ENCODE measurements at places on chromosomes 6 and 20. TPM values are rescaled to one million over a fixed set of nuclear protein-coding genes. Genes with fewer than 3 reads are reported as not detected.
A peak's percentile ranks its signal among the peaks of the same experiment; 100 is the strongest.

HLA-DQB2 gene
- total RNA-seq, result not detected

MAP3K7 gene
- total RNA-seq, result 29.9 TPM

LAMA5 gene
- total RNA-seq, result 0.90 TPM

SLC17A2 gene
- total RNA-seq, result not detected

RHAG gene
- not detected for total RNA-seq

NMBR gene
- not detected for total RNA-seq

C20orf173 gene
- not detected for total RNA-seq

C20orf144 gene
- under 0.01 TPM for total RNA-seq

BEND6 gene
- 10.6 TPM for total RNA-seq

- H3K4me3 ChIP-seq, result peak overlapping the region; percentile 37
- peaks cover 4% of the 10 kb centered on the region for H3K4me1 ChIP-seq
- H3K27ac ChIP-seq, result peak overlapping the region; percentile 21
- H3K36me3 ChIP-seq, result no peaks in the 10 kb centered on the region
These were observed 828 bp upstream of the SULF2 start for GRCh38 chr20:47785854-47786764.

- no peaks in the 10 kb centered on the region for H3K4me1 ChIP-seq
- no peak for DNase-seq
- H3K27ac ChIP-seq, result no peak overlapping the region
- no peaks in the 10 kb centered on the region for H3K36me3 ChIP-seq
These were observed 92.2 kb downstream of the CEP162 start for GRCh38 chr6:84135291-84135690.

GRCh38 chr20:45409521-45410272 is 1.6 kb downstream of the DBNDD2 start:
- H3K27me3 ChIP-seq, result no peaks in the 10 kb centered on the region
- H3K4me3 ChIP-seq, result no peak overlapping the region
- no peak for DNase-seq
- no peaks in the 10 kb centered on the region for H3K36me3 ChIP-seq
- H3K4me1 ChIP-seq, result peaks cover 4% of the 10 kb centered on the region

- peaks cover 2% of the 10 kb centered on the region for H3K27me3 ChIP-seq
- DNase-seq, result no peak
- H3K4me3 ChIP-seq, result peak overlapping the region; percentile 63
These were observed 661 bp downstream of the FNDC11 start for GRCh38 chr20:63554361-63555278.

- H3K36me3 ChIP-seq, result peaks cover 6% of the 10 kb centered on the region
- no peaks in the 10 kb centered on the region for H3K27me3 ChIP-seq
- peak overlapping the region; percentile 79 for H3K27ac ChIP-seq
- peaks cover 3% of the 10 kb centered on the region for H3K4me1 ChIP-seq
- H3K4me3 ChIP-seq, result peak overlapping the region; percentile 75
These were observed 35.4 kb upstream of the SYNCRIP start for GRCh38 chr6:85678026-85678601.

- DNase-seq, result no peak
- no peak overlapping the region for H3K27ac ChIP-seq
- H3K4me3 ChIP-seq, result no peak overlapping the region
These were observed 47.7 kb upstream of the TMEM244 start for GRCh38 chr6:129908858-129909257.

DNA sequence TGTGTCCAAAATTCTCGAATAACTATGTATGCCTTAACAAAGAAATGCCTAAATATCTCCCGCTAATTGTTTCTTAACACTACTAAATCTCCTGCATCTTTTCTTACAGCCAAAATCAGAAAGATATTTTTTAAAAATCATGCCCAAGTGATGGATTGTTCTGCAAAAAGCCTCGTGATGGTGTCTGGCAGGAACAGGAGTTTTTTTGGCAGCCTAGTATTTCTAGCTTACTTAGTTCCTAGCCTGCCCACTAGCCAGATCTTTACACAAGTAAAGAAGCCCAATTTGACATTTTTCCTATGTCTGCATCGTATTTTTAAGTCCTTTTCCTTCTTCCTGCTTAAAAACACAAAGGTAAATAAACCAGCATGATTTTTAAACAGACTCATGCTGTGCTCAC is 31.5 kb downstream of the SLC2A12 start:
- H3K4me1 ChIP-seq, result peaks cover under 1% of the 10 kb centered on the region
- H3K27ac ChIP-seq, result no peak overlapping the region
- no peak overlapping the region for H3K4me3 ChIP-seq
- DNase-seq, result no peak
- H3K36me3 ChIP-seq, result 0 out of 2 replicates have a peak, but pooled peaks cover 1% of the 10 kb centered on the region
- H3K27me3 ChIP-seq, result no peaks in the 10 kb centered on the region

- no peaks in the 10 kb centered on the region for H3K4me1 ChIP-seq
- H3K4me3 ChIP-seq, result no peak overlapping the region
- H3K27me3 ChIP-seq, result peaks cover 11% of the 10 kb centered on the region
- no peak overlapping the region for H3K27ac ChIP-seq
These were observed 4.2 kb downstream of the GSTA2 start for GRCh38 chr6:52759085-52759484.

GRCh38 chr6:73548458-73549446 is 27.9 kb upstream of the EEF1A1 start:
- H3K27ac ChIP-seq, result no peak overlapping the region
- H3K27me3 ChIP-seq, result no peaks in the 10 kb centered on the region
- no peaks in the 10 kb centered on the region for H3K4me1 ChIP-seq

GRCh38 chr6:43499028-43499815 is 10.9 kb downstream of the LRRC73 start:
- H3K4me1 ChIP-seq, result peaks cover 29% of the 10 kb centered on the region
- H3K36me3 ChIP-seq, result peaks cover 48% of the 10 kb centered on the region
- H3K27me3 ChIP-seq, result no peaks in the 10 kb centered on the region
- no peak overlapping the region for H3K27ac ChIP-seq

- no peaks in the 10 kb centered on the region for H3K36me3 ChIP-seq
- DNase-seq, result no peak
- no peaks in the 10 kb centered on the region for H3K27me3 ChIP-seq
- no peak overlapping the region for H3K27ac ChIP-seq
These were observed 363.1 kb upstream of the AGPAT4 start for GRCh38 chr6:161636882-161637430.

- H3K27ac ChIP-seq, result no peak overlapping the region
- no peaks in the 10 kb centered on the region for H3K27me3 ChIP-seq
- no peak overlapping the region for H3K4me3 ChIP-seq
- no peaks in the 10 kb centered on the region for H3K36me3 ChIP-seq
These were observed 217.0 kb downstream of the TBX18 start for GRCh38 chr6:84547341-84547801.

GRCh38 chr20:47973519-47974233 is 188.4 kb upstream of the SULF2 start:
- H3K4me3 ChIP-seq, result no peak overlapping the region
- no peaks in the 10 kb centered on the region for H3K36me3 ChIP-seq
- H3K27me3 ChIP-seq, result no peaks in the 10 kb centered on the region
- DNase-seq, result no peak
- H3K27ac ChIP-seq, result no peak overlapping the region

- H3K4me1 ChIP-seq, result peaks cover 4% of the 10 kb centered on the region
- H3K36me3 ChIP-seq, result no peaks in the 10 kb centered on the region
- no peak for DNase-seq
- no peaks in the 10 kb centered on the region for H3K27me3 ChIP-seq
These were observed 148.2 kb upstream of the CITED2 start for GRCh38 chr6:139522511-139523220.

- H3K27me3 ChIP-seq, result peaks cover 2% of the 10 kb centered on the region
- no peaks in the 10 kb centered on the region for H3K4me1 ChIP-seq
- no peak for DNase-seq
- no peak overlapping the region for H3K27ac ChIP-seq
- H3K4me3 ChIP-seq, result no peak overlapping the region
These were observed 110.1 kb upstream of the GPR6 start for GRCh38 chr6:109867970-109868358.

GRCh38 chr20:2754424-2754823 is 46.0 kb downstream of the CPXM1 start:
- no peak overlapping the region for H3K4me3 ChIP-seq
- H3K27me3 ChIP-seq, result peaks cover 51% of the 10 kb centered on the region
- DNase-seq, result no peak
- H3K27ac ChIP-seq, result no peak overlapping the region
- peaks cover 8% of the 10 kb centered on the region for H3K4me1 ChIP-seq
- H3K36me3 ChIP-seq, result no peaks in the 10 kb centered on the region

DNA sequence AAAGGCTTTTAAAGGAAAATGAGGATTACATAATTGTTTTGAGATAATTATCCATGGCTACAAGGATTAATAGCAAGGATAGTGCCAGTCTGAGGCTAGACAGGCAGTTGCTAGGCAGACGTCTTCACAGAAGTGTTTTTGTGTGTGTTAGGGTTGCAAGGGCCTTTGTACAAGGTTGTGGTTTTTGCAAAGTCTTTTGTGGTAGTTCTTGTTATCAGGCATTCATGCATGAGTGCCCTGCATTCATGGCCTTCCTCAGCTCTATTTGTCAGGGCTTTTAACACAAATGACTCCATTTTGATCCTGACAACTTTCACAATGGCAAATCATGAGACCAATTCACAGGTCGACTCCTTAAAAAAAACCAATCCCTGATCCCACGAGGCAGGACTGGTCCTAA is 68.1 kb upstream of the TXNDC5 start:
- no peak overlapping the region for H3K4me3 ChIP-seq
- H3K27me3 ChIP-seq, result no peaks in the 10 kb centered on the region
- DNase-seq, result no peak

GRCh38 chr6:127515234-127515793 is 3.8 kb downstream of the MTCL3 start:
- no peak for DNase-seq
- H3K36me3 ChIP-seq, result no peaks in the 10 kb centered on the region
- H3K4me3 ChIP-seq, result peak overlapping the region; percentile 74
- peaks cover 5% of the 10 kb centered on the region for H3K4me1 ChIP-seq
- H3K27ac ChIP-seq, result no peak overlapping the region

DNA sequence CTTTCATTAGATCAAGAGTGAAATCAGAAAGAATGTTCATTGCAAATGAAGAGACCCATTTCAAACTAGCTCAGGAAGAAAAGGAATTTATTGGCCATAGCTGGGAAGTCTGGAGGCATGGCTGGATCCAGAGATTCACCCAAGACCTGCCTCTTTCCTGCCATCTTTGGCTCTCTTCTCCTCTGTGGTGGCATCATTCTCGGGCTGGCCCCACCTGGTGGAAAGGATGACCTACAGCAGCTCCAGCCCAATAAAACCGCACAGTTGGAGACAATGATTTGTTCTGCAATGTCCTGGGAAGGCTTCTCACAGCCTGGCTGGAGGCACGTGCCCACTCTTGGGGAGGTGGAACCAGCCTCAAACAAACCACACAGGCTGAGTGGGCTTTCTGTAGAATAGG is 18.1 kb upstream of the FERMT1 start:
- H3K36me3 ChIP-seq, result no peaks in the 10 kb centered on the region
- H3K27ac ChIP-seq, result no peak overlapping the region
- no peak overlapping the region for H3K4me3 ChIP-seq
- H3K27me3 ChIP-seq, result peaks cover 2% of the 10 kb centered on the region

- H3K27me3 ChIP-seq, result no peaks in the 10 kb centered on the region
- no peak overlapping the region for H3K4me3 ChIP-seq
- H3K4me1 ChIP-seq, result peaks cover 38% of the 10 kb centered on the region
- H3K27ac ChIP-seq, result peak overlapping the region; percentile 95
These were observed 18.9 kb downstream of the CASS4 start for GRCh38 chr20:56430957-56431356.

- no peak for DNase-seq
- no peaks in the 10 kb centered on the region for H3K4me1 ChIP-seq
- peaks cover 25% of the 10 kb centered on the region for H3K27me3 ChIP-seq
- no peak overlapping the region for H3K27ac ChIP-seq
- H3K4me3 ChIP-seq, result no peak overlapping the region
These were observed 55.4 kb downstream of the CRYBG1 start for GRCh38 chr6:106415921-106416320.

- H3K36me3 ChIP-seq, result no peaks in the 10 kb centered on the region
- no peaks in the 10 kb centered on the region for H3K27me3 ChIP-seq
- H3K4me1 ChIP-seq, result no peaks in the 10 kb centered on the region
- no peak overlapping the region for H3K4me3 ChIP-seq
- peak; percentile 34 for DNase-seq
These were observed 361.2 kb downstream of the UTRN start for GRCh38 chr6:144646093-144647056.

- no peaks in the 10 kb centered on the region for H3K27me3 ChIP-seq
- H3K27ac ChIP-seq, result no peak overlapping the region
- peaks cover 4% of the 10 kb centered on the region for H3K4me1 ChIP-seq
- no peaks in the 10 kb centered on the region for H3K36me3 ChIP-seq
These were observed 64.6 kb downstream of the CAP2 start for GRCh38 chr6:17457956-17458355.

- no peaks in the 10 kb centered on the region for H3K36me3 ChIP-seq
- DNase-seq, result no peak
- H3K4me3 ChIP-seq, result no peak overlapping the region
- H3K27ac ChIP-seq, result no peak overlapping the region
- peaks cover 14% of the 10 kb centered on the region for H3K4me1 ChIP-seq
These were observed 84.7 kb upstream of the ADGRF1 start for GRCh38 chr6:47126647-47127391.

DNA sequence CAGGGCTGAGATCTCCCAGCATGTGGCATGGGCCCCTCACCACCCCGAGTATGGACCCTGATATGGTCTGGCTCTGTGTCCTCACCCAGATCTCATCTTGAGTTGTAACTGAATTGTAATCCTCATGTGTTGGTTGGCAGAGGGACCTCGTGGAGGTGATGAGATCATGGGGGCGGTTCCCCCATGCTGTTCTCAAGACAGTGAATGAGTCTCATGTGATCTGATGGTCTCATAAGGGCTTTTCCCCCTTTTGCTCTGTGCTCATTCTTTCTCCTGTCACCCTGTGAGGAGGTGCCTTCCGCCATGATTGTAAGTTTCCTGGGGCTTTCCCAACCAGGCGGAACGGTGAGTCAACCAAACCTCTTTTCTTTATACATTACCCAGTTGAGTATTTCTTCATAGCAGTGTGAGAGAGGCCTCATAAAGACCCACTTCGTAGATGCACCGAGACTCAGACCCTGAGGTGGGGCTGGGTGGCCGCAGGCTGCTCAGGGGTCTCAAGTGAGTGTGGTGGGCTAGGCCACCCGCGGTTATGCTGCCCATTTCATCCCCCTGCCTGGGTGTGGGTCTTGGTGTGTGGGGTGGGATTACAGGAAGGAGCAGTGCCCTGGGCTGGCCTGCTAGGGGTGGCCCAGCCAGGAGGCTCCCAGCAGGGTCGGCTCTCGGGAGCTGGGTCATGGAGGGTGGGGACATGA is 26.2 kb upstream of the GATA5 start:
- H3K36me3 ChIP-seq, result no peaks in the 10 kb centered on the region
- H3K27ac ChIP-seq, result no peak overlapping the region
- H3K4me3 ChIP-seq, result no peak overlapping the region
- peak; percentile 63 for DNase-seq
- H3K4me1 ChIP-seq, result no peaks in the 10 kb centered on the region

DNA sequence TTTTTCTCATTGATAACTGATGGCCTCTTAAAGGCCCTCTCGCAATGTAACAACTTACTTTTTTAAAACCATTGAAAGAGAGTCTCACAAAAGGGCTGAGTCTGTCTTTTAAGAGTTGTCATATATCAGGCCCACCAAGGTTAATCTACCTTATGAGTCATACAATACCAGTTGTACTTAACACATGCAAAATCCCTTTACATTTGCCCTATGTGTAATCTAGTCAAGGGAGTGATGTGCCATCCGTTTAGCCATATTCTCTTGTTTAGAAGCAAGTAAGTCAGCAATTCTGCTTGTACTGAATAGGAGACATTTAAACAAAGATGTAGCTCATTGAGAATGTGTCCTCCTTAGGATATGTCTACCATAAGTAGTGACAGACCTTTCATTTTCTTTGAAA is 143.7 kb downstream of the TENT5A start:
- peaks cover 4% of the 10 kb centered on the region for H3K4me1 ChIP-seq
- H3K4me3 ChIP-seq, result no peak overlapping the region
- H3K36me3 ChIP-seq, result no peaks in the 10 kb centered on the region
- no peaks in the 10 kb centered on the region for H3K27me3 ChIP-seq
- peak; percentile 39 for DNase-seq
- H3K27ac ChIP-seq, result no peak overlapping the region

GRCh38 chr6:161053103-161053502 is 61.5 kb downstream of the MAP3K4 start:
- no peaks in the 10 kb centered on the region for H3K27me3 ChIP-seq
- H3K27ac ChIP-seq, result no peak overlapping the region
- no peak for DNase-seq
- H3K4me3 ChIP-seq, result no peak overlapping the region

Measured in IMR-90 (cell line).